ENCODE measurements at places on chromosomes 3 and 15. TPM values are rescaled to one million over a fixed set of nuclear protein-coding genes. Genes with fewer than 3 reads are reported as not detected.
A peak's percentile ranks its signal among the peaks of the same experiment; 100 is the strongest.

ATP13A4 gene
- 0.47 TPM for total RNA-seq

ADAM10 gene
- 79.8 TPM for total RNA-seq

THPO gene
- 0.58 TPM for total RNA-seq

BCHE gene
- total RNA-seq: 11.9 TPM

MYL3 gene
- total RNA-seq: 157 TPM

GPR62 gene
- not detected for total RNA-seq

SCG5 gene
- total RNA-seq: 0.91 TPM

COL7A1 gene
- total RNA-seq: 5.5 TPM

ACOX2 gene
- total RNA-seq: 20.1 TPM

ETV5 gene
- total RNA-seq: 12.5 TPM

CCDC71 gene
- total RNA-seq: 15.3 TPM

SLC2A2 gene
- not detected for total RNA-seq

CP gene
- total RNA-seq: 35.6 TPM

FAM227B gene
- 9.8 TPM for total RNA-seq

GRCh38 chr15:80828796-80829195 lies 49.6 kb downstream of the CEMIP start:
- DNase-seq: no peak

- no peak for DNase-seq
Measured at GRCh38 chr3:159922193-159922840, 66.3 kb upstream of the IL12A start.

GRCh38 chr3:159844801-159845261 lies 143.8 kb upstream of the IL12A start:
- no peak for DNase-seq

DNA sequence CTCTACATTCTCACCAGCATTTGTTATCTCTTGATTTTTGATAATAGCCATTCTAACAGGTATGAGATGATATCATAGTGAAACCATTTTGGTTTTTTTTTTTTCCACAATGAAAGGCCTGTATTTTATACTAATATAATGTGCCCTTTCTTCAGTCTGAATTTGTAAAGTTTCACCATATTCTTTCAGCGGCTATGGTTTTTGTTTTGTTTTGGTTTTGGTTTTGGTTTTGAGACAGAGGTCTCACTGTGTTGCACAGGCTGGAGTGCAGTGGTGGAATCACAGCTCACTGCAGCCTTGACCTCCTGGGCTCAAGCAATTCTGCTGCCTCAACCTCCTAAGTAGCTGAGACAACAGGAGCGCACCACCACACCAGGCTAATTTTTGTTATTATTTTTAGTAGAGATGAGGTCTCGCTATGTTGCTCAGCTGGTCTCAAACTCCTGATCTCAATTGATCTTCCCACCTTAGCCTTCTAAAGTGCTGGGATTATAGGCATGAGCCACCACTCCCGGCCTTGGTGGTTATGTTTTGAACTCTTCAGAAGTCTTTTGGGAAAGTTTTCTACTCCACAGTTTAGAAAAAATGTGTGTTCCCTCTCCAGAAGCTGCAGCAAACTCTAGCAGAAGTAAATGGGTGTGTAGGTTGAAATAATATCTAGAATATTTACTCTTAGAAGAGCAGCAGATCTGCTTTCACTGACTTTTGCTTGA lies 110.2 kb upstream of the UMPS start:
- no peak for DNase-seq

DNA sequence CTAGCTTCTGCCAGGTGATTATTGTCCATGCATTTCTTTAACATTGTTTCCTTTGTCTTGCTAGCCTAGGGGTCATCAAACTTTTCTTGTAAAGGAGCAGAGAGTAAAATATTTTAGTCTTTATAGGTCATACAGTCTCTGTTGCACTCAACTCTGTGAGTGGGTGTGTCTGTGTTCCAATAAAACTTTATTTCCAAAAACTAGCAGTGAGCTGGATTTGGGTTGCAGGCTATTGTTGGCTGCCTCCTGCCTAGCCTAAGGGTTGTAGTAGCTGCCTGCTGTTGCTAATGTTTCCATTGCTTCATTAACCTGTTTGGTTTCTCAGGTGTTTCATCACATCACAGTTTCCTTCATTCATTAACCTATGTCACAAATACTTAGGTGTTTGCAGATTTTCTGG lies 64.0 kb upstream of the DCP1A start:
- DNase-seq: no peak

DNA sequence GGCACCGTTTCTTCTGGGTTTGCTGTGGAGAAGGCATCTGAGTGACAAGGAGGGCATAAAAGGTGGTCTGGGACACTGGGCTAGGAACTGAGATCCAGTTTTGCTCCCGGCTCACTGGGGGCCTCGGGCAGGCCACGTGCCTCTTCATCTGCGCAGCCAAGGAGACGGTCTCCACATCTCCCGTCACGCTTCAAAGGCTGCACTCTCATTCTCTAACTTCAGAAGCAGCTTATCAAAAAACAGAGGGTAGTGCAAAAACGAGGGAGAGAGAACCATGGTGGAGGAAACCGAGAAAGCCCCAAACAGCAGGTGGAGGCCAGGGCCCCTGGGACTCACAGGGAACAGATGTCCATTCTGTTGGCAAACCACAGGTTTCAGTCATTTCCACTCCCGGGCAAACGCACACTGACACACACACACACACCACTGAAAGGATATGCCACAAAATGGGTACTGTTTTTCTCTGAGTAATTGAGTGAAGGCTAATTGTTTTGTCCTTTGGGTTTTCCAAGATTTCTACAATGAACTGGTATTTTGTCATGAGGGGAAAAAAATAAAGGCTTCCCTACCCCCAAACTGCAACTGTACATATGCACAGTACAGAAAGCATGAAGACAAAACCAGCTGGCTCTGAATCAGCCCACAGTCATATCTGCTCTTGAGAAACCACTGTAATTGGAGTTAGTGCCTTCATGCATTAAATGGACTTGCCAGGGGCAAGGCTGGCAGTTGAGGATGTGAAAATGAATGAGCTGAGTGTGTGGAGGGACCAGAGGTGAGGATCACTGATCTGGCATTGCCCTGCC lies 71.9 kb downstream of the MGLL start:
- DNase-seq: no peak

DNA sequence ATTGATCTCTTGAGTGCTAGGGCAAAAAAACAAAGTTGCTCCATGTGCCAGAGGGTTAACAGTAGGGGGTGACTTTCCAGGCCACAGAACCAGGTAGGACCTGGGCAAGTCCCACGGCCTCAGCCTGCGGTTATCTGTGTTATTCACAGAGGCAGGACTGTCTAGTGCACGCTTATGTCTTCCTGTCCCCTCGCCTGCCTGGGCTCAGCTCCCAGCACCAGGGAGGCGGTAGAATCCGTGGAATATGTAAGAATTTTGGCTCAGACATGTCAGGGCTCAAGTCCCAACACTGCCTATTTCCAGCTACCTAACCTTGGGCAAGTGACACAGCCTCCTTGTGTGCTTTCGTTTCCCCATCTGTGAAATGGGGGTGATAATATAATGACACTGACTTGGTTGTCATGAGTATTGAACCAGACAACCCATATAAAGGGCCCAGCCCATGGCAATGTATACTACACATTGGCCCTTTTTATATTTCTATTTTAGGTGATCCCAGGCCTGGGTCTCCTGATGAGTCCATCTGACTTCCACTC lies 44.3 kb upstream of the FLNB start:
- DNase-seq: no peak

DNA sequence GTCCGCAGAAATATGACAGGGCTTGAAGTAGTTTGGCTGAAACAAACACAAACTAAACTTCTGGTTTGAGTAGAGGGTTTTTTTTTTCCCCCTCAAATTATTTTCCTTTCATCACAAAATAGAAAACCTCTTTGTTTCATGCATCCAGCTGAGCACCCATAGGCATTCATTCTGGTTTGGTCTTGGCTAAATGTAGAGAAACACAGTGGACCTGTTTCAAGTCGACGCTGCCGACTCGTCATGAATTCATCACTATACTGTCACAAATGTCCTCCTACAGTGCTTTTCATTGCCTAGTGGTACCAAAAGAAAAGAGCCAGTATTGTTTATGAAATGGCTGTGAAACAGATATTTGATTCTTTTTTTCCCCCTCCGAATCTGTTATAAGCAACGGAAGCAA lies 52.4 kb upstream of the GYG1 start:
- no peak for DNase-seq

DNA sequence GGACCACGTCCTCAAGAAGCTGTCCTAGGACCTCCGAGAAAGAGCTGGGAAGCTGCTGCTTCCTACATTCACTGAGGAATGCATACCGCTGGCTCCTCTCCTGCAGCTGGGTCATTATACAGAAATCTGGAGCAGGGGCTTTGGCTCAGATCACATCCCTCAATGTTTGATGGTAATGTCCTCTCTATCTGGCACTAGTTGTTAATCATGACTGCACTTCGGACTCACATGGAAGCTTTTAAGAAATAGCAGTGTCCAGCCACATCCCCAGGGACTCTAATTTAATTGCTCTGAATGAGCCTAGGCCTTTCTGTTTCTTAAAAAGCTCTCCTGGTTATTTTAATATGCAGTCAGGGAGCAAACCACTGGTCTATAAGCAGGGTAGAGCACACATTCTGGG lies 25.7 kb upstream of the MYRIP start:
- no peak for DNase-seq

GRCh38 chr3:125061170-125061569 lies 5.4 kb upstream of the HEG1 start:
- peak; percentile 65 for DNase-seq

GRCh38 chr15:80970658-80971057 lies 19.0 kb downstream of the MESD start:
- DNase-seq: no peak

DNA sequence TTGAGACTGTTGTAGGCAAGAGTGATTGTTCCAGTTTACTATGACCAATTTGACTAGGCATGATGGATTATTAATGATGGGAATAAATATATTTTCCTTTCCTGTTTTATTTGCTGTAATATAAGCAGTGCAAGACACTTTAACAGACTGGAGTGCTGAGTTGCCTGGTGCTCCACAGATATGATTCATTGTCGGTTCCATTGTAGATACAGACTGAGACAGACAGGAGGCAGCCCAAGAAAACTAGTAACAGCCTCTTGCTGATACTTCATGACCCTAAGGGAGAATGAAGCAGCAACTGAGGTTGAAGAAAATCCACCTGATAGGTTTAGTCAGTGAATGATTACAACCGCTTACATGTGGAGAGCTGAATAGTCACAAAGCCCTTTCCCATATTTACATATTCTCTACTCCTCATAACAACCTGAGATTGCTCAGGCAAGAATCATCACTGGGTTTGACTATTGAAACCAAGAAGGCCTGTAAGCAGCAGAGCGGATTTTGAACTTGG lies 235.1 kb upstream of the TPRG1 start:
- no peak for DNase-seq

DNA sequence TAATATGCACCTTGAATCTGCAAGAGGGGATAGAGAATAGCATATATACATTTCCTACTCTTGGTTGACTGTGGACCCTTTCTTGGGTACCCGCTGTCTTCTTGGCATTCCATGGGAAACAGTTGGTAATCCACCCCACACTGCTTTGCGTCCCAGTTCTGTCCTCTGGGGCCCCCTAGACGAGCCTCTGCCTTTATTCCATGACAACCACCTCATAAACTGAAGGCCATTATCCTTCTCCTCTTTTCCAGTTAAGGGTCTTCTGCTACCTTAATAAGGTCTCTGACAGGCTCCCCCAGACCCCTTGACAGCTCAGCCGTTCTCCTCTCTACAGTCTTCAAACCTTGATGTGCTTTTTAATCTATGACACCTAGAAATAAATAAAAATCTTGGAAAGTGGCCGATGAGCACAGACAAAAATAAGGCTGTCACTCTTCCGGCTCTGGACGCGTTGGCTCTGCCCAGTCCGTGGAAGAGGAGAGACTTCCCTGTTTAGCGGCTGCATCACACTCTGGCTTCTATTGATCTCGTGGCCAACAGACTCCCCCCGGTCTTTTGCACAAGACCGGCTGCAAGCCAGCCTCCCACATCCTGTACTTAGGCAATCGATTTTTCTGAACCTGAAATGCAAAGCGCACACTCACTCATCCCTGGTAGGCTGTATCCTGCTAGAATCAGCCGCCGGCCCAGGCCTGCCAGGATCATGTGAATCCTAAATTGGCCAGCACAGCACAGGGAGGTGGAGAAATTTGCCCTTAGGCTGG lies 251.0 kb upstream of the TLE3 start:
- DNase-seq: peak; percentile 44

DNA sequence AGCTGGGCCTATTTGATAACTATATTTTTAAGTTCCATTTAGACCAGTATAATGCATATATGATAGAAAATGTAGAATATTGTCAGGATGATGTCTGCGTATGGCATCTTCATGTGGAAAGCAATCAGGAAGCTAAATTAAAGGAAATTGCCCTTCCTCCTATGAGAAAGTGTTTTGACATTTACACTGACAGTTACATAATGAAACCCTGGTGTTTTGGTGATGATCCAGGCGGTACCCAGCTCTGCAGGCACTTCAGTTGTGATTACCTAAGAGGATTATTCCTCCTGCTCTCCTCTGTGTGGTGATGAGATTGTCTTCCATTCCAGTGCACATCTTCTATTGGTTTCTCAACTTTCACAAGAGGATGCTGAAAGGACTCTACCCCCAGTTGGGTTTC lies 126.5 kb upstream of the MITF start:
- DNase-seq: no peak

DNA sequence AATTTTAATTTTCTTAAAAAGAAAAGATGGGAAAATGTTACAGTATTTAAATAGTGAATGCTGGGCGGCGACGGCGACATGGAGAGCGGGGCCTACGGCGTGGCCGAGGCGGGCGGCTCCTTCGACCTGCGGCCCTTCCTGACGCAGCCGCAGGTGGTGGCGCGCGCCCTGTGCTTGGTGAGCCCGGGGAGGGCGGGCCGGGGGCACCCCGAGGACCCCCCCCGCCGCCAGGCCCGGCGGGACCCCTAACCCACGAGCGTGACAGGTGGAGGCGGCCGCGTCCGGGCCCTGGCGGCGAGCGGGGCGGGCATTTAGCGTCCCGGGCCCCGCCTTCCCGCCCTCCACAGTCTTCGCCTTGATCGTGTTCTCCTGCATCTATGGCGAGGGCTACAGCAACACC lies 38.4 kb upstream of the GOLGA8J start:
- DNase-seq: no peak

DNA sequence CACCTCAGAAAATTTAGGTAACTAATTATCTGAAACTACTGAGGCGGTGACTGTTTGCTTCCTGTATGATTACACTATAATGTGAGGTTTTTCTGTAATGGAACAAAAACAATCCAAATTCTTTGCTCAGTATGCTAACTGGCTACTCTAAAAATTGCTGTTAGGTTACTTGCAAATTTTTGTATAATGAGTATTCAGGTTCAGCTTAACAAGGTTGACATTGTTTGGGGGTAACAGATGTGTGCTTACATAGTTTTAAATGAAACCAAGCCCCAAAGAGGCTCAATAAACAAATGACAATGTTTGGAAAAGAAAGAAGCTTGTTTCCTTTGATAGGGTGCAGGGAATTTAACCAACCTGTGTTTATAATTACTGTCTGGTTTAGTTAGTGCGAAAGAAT lies 414.5 kb upstream of the MDFIC2 start:
- DNase-seq: no peak

- no peak for DNase-seq
Measured at GRCh38 chr3:99562990-99563607, 75.3 kb upstream of the COL8A1 start.

GRCh38 chr15:57031082-57031481 lies 112.6 kb downstream of the TCF12 start:
- DNase-seq: no peak

Data from left cardiac atrium (tissue), 4 donors.